ENCODE measurements at places on chromosomes 4 and X.
A peak's percentile ranks its signal among the peaks of the same experiment; 100 is the strongest.

GRCh38 chrX:103793545-103793940, 16.9 kb downstream of the PLP1 start:
- DNase-seq: no peak

DNA sequence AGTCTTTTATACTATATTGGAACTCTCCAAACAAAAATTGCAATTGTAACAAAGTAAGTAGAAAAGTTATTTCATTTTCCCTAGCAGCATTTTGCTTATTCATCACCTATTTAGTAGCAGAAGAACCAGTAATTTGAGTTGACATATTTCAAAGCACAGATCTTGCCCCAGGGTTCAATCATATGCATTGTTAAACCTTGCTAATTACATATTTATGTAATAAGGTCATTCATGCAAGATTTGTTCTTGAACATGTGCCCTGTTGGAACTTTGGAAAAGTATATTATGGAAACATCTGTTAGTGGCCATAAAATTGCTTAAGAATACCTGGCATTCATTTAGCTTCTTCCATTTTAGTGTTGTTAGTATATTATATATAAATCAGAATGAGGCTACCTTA, 191.7 kb downstream of the TLL1 start:
- no peak for DNase-seq

GRCh38 chrX:44971674-44972073, 98.7 kb downstream of the KDM6A start:
- DNase-seq: no peak

GRCh38 chrX:9738151-9738550, 27.5 kb downstream of the GPR143 start:
- DNase-seq: no peak

DNA sequence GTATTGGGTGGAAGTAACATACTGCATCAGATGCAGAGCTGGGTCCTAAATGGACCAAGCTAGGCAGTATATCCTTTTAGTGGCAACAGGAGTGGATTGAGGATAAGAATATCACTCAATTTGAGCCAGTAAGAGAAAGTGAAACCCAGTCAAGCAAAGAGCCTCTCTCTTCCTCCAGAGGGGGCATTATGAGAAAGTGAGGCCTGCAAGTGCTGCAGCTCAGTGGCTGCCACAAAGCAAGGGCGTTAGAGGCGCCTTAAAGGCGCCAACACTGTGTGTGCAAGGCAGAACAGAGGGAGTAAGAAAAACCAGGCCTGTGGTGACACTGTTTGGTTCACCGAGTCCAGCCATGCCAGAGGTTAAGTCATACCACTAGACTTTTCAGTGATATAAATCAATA, 17.5 kb downstream of the STX18 start:
- no peak for DNase-seq

GRCh38 chrX:7083468-7084396, 63.8 kb upstream of the STS start:
- DNase-seq: peak; percentile 55

DNA sequence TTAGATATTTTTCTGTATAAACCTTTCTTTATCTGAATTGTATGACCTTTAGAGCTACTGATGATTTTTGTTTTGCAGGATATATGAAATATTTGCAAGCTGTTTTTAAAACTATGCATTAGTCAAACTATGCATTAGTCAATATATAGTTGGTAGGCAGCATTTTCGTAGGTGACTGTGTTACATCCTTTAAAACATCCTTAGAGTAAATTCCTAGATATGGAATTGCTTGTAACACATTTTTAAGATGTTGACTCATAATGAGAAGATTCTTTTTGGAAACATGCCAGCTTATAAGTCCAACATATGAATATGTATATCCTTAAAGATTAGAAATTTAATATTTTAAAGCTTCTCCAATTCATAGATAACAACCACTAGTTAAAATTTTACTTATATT, 1768.5 kb downstream of the PCDH7 start:
- no peak for DNase-seq

- no peak for DNase-seq
These were observed 30.9 kb upstream of the IL15 start for GRCh38 chr4:141605425-141605856.

DNA sequence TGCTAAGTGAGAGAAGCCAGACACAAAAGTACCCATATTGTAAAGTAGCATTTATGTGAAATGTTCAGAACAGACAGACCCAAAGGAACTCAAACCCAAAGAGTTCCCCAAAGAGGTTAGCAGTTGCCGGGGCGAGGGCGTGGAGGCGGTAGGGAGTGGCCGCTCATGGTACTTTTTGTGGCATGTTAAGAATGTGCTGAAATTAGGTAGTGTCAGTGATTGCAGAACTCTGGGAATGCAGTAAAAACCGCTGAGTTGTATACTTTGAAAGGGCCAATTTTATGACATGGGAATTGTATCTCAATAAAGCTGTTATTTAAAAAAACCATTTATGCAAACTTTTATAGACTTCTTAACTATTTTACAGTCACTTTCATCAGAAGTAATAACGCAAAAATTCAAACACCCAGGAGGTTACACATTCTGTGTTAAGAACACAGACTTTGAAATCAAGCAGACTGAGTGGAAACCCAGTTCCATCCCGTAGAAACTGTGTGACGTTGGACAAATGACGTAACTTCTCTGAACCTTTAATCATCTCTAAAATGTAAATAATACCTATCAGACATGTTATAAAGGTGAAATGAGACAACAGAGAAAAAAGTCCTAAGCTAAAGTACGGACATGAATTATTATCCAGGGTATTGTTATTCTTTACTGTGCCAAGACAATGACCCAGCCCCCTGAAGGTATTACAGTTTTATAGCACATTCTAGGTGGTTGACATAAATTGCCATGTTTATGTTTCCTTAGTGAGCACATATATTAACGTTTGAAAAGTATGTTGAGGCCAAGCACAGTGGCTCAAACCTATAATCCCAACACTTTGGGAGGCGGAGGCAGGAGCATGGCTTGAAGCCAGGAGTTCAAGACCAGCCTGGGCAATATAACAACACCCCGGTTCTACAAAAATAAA, 19.7 kb downstream of the ZFP42 start:
- DNase-seq: no peak

GRCh38 chrX:12866451-12867377, at the start of gene TLR7:
TSS of gene TLR7 (plus strand) at chrX:12867072. CDS start at chrX:12867579, 507 bp downstream.
- DNase-seq: no peak

GRCh38 chrX:86148594-86148993, 343 bp downstream of the DACH2 start:
- DNase-seq: no peak

GRCh38 chr4:15875663-15876460, 62.7 kb downstream of the FGFBP1 start:
- no peak for DNase-seq

Measured in BJ (cell line).